B cell (primary cell): ENCODE measurements at places on chromosomes 2 and 18. TPM values are rescaled to one million over a fixed set of nuclear protein-coding genes. Genes with fewer than 3 reads are reported as not detected.
A peak's percentile ranks its signal among the peaks of the same experiment; 100 is the strongest.

- peak; percentile 30 for DNase-seq
Measured at GRCh38 chr2:134670955-134671354, 47.8 kb downstream of the TMEM163 start.

DNA sequence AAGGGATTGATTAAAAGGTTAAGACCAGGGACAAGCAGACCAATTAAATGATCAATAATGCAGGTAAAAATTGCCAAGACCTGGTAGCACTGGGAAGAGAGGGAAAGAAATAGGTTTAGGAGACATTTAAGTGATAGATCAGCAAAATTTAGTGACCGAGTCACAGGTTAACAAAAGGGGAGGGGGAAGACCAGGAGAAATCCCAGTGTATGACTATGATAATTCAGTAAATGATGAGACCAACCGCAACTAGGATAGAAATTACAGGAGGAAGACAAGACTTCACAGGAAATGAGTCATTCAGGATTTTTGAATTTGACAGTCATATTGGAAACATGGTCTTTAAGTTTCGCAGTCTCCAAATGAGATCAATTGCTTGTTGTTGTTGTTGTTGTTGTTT is 62.9 kb downstream of the COBLL1 start:
- no peak for DNase-seq

DNA sequence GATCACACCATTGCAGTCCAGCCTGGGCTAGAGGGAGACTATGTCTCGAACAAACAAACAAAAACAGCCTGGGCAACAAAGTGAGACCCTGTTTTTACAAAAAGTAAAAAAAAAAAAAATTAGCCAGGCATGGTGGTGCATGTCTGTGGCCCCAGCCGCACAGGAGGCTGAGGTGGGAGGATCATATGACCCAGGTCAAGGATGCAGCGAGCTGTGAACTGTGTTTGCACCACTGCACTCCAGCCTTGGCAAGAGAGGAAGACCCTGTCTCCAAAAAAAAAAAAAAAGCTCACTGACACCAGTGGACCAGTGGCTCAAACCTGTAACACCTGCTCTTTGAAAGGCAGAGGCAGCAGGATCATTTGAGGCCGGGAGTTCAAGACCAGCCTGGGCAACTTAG is 40.1 kb downstream of the UNC50 start:
- no peak for DNase-seq

The RNF144A gene
- total RNA-seq: 1.6 and 2.5 TPM in 2 replicates

DNA sequence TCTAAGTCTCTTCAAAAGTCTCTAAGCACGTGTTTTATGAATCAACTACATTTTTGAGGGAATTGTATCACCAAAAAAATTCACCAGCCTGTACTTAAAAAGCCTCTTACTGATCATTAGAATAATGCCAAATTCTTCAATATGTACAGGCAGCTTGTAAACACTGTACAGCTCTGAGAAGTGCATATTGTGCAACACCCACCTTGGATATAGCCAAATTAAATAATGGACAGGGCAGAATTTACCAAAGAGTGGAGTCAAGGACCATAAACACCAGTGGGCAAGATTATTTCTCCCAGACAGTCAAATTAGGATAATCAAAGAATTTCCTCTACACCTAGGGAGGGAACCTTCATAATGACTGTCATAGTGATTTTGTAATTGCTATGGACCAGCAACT is 338.2 kb downstream of the NR4A2 start:
- DNase-seq: no peak

The LIMS2 gene
- total RNA-seq: 4.2 and 6.7 TPM in 2 replicates

DNA sequence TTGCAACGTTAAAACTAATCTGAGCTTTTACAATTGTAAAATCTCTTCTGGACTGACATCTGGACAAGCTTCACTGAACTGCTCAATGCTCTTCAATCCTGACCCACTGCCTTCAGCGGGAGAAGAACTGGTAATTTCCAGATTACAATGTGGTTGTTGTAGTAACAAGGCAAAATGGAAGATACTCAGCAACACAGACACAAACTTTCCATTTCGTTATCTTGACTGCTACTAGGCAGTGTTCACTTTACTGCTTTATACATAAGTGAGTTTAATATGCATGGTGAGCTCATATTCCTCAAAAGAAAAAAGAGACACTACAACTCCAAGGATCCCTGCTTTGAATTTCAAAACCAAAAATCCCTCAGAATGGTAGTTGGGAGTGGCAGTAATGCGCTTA is 51.9 kb downstream of the GRB14 start:
- no peak for DNase-seq

The UPP2 gene
- total RNA-seq: not detected in 2 replicates

GRCh38 chr2:192218970-192219369 is 24.2 kb upstream of the TMEFF2 start:
- DNase-seq: no peak

- no peak for DNase-seq
Measured at GRCh38 chr18:27094621-27095020, 90.5 kb downstream of the CHST9 start.

DNA sequence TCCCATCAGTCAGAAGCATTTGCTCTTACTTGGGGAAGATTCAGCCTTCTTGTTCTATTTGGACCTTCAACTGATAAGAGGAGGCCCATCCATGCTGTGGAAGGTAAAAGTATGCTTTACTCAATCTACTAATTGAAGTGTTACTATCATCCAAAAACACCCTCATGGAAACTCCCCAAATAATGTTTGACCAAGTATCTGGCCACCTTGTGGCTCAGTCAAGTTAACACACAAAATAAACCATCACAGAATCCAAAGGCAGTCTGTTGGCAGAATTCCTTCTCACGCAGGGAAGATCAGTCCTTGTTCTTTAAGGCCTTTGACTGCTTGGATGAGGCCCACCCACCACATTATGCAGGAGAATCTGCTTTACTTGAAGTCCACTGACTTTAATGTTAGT is 531.2 kb upstream of the SMIM21 start:
- DNase-seq: no peak

The IGFBP2 gene
- not detected in 2 replicates for total RNA-seq

- DNase-seq: no peak
Measured at GRCh38 chr18:54957296-54957832, 1.9 kb downstream of the CCDC68 start.

The ADD2 gene
- 21.7 and 22.3 TPM in 2 replicates for total RNA-seq

The PARD3B gene
- not detected in 2 replicates for total RNA-seq

GRCh38 chr18:51588616-51589015 is 391.1 kb upstream of the MEX3C start:
- DNase-seq: no peak

The NPHP1 gene
- 1.6 and 2.4 TPM in 2 replicates for total RNA-seq

DNA sequence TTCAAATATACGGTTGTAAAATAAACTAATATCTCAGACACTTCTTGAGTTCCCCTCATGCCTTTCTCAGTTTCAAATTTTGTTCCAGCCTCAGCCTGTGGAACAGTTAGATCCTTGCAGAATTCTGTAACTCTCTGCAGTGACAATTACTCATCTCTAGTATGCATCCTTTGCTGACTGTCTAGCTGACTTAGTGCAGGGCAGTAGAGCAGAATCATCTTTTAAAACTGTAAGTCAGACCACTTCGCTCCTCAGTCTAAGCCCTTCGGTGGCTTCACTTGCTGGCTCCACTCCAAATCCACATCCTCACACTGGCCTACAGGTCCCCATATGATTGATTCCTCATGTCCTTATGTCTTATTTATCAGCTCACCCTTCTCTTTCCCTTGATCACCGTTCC is 164.1 kb upstream of the ZSWIM2 start:
- DNase-seq: no peak

DNA sequence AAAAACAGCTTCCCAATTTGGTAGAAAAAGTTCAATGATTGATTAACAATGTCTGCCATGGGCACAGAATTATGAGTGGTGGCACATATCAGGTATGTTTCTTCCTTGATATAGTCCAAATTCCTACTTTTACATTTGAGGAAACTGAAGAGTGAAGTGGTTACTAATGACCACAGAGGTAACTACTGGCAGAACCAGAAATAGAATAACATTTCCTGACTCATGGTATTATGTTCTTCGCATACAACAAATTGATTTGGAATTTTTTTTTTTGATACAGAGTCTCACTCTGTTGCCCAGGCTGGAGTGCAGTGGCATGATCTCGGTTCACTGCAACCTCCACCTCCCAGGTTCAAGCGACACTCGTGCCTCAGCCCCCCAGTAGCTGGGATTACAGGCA is 6.0 kb upstream of the NFE2L2 start:
- DNase-seq: no peak

GRCh38 chr2:143015656-143016055 is 113.6 kb upstream of the ARHGAP15 start:
- no peak for DNase-seq

GRCh38 chr2:133791191-133791590 is 222.9 kb upstream of the NCKAP5 start:
- DNase-seq: no peak

DNA sequence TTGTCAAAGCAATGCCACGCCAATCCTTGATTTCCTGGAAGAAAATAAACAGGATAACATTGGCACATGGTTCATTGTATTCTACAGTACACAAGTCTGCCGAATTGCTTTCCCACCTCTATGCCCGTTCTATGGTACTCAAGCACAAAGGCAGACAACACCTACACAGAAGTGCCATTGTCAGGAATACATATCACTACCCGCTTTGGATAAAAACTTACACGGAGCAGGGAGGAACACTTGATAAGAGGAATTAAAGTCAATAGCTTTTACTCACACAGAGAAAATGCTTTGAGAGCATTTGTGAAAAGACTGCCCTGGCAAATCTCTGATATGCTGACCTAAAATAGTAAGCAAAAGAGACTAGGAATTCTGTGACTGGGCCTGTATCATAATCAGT is 23.4 kb downstream of the PLEKHM3 start:
- DNase-seq: no peak

The CFAP221 gene
- not detected in 2 replicates for total RNA-seq

The TBR1 gene
- not detected in 2 replicates for total RNA-seq

The FOXD4L1 gene
- 0.32 and 0.81 TPM in 2 replicates for total RNA-seq

The STAM2 gene
- total RNA-seq: 24.6 and 30.2 TPM in 2 replicates

The TANC1 gene
- total RNA-seq: 0.07 TPM in 1 of 2 replicates, not detected in the other

- peak; percentile 94 for DNase-seq
Measured at GRCh38 chr2:60550178-60550983, 3.1 kb downstream of the BCL11A start.

The SERPINB10 gene
- total RNA-seq: not detected in 2 replicates

DNA sequence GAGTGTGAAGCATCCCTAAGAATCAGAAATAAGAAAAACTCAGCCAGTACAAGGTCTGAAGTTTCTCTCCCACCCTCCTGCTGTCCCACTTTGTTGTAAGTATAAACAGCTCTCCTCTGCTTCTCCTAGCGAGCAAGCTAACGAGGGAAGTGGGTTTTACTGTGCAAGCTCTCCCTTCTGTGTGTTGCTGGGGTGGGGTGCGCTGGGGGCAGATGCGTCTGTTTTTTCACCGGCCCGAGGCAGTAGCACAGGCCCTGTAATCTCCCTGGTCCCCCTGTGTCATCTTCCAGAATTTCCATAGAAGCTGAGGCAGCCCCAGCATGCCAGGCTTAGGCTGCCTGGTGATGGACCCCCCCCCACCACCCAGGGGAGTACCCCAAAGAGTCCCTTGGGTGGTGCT is 9.4 kb upstream of the CXCR4 start:
- peak; percentile 34 for DNase-seq

DNA sequence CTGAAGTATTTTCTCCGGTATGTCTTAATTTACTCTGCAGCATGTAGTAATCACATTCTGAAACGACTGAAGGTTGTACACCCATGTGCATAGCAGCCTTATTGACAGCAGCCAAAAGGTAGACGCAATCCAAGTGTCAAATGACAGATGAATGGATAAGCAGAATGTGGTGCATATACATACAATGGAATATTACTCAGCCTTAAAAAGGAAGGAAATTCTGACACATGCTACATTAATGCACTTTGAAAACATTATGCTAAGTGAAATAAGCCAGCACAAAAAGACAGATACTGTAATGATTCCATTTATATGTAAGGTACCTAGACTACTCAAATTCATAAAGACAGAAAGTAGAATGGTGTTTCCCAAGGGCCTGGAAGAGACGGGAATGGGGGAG is 88.0 kb upstream of the EFEMP1 start:
- no peak for DNase-seq

- DNase-seq: no peak
Measured at GRCh38 chr2:72619626-72620025, 206.2 kb downstream of the EXOC6B start.

GRCh38 chr2:72263043-72263775 is 115.5 kb upstream of the CYP26B1 start:
- no peak for DNase-seq

GRCh38 chr2:46298522-46299353 is 1.5 kb downstream of the EPAS1 start:
- peak; percentile 65 for DNase-seq

DNA sequence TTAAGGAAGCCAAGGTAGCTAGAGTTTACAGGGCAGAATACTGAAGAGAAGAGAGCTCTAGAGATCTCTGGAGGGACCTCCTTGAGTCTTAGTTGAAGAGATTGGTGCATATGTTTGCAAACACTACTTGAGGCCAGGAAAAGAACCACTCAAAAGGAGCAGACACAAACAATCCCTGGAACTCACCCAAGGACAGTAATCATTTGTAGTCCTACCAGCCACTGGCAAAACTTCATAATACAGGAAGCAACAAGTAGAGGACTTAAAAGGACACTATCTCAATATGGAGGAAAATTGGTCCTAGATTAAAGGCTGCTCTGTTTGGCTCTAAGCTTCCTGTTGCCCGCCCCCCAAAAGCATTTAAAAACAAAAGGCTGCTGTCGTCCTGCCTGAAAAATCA is 46.9 kb upstream of the UBXN4 start:
- DNase-seq: no peak

DNA sequence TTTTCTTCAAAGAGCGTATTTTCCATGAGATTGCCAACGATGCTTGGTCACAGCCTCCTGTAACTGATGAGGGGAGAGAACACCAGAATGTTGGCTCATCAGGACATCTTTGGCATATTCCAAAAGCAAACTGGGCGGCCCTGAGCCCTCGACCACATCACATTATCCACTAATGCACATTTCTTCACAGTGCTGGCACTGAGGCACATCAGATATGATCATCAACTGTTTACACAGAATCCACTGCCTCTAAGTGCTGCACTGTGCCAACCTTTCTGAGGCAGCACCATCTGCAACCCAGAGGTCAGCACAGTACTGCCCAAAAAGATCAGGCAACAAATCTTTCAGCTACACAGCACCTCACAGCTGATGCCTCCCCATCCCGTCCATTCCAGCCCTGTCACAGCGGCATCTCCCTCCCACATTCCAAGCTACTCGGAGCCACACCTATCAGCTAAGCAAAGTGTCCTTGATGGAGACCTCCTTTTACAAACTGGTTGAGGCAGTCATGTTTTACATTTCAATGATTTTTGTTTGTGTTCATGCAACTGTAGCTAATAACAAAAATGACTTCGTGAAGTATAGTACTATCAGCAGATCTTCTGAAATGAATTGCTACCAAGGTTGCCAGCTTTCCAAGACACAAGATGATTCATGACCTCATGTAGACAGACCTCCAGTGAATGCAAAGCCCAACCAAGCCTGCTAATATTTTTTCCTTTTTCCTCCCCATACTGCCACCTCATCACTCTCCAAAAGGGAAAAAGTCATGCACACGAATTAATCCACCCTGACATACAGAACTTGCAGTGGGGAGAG is 32.3 kb downstream of the MYO5B start:
- no peak for DNase-seq

GRCh38 chr2:172106108-172106961 is 3.6 kb upstream of the DLX2 start:
- DNase-seq: peak; percentile 47
